NT2/D1 (cell line): ENCODE measurements at places on chromosomes 13 and 19.

- no peak for DNase-seq
Observed at GRCh38 chr13:35496761-35497386, 20.4 kb upstream of the MAB21L1 start.

- no peak for DNase-seq
Observed at GRCh38 chr13:104616990-104617389, 1550.8 kb upstream of the SLC10A2 start.

DNA sequence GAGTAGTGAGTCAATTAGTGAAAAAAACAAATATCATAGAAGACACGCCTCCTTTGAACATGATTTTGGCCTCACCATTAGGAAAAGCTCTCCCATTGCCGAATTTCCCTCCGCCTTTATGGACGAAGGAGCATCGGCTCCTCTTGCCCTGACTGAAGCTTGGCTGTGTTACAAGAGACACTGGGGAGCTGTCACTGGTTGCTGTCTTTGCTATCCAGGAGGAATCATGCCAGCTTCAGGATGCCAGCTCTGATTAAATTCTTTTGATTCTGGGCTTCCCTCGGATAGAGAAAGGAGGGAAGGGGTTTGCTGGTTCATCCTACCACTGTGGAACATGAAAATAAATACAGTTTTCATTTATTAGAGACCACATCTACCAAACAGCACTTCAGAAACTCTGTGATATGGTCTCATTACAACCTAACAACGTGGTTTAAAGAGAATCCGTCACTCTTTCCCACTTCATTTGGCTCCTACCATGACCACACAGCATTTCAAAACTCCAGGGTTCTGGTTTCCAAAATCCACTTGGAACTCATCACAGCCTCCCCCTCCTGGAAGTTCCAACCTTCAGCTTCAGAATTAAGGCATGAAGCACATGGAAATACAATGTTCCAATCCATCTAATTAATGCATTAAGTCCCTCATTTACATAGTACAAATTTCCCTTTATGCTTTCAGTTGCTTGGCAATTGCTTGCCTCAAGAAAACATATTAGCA lies 446.0 kb downstream of the EFNB2 start:
- DNase-seq: no peak

GRCh38 chr19:21434516-21434915 lies 37.6 kb downstream of the ZNF493 start:
- no peak for DNase-seq

DNA sequence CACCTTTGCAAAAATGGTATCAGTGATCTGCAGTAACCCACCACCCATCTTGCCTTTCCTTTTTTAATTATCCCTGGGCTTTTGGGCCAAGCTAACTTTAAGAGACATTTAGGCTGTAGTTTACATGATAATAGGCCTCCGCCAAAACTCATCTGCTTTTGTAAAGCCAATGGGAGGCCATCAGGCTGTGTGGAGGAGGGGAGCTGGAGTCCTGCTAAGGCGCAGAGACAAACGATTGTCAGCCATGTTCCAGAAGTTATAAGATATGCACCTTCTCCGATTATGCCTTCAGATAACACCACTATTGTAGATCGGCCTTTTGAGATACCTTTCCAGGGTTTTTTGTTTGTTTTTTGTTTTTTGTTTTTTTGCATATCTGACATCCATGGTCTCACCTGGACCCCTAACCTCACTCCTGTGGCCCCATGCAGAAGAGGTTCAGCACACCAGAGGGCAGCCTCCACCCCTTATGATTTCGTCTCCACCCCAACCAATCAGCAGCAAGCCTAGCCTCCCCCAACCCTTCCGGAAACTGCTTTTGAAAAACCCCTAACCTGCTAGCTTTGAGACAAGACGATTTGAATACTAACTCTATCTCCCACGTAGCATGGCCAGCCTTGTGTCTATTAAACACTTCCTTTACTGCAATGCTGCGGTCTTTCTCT lies 113.9 kb upstream of the UBL3 start:
- peak; percentile 77 for DNase-seq

- no peak for DNase-seq
Observed at GRCh38 chr19:51565583-51565982, 5.5 kb upstream of the ZNF175 start.

GRCh38 chr13:94157705-94158218 lies 321.7 kb downstream of the DCT start:
- DNase-seq: no peak

DNA sequence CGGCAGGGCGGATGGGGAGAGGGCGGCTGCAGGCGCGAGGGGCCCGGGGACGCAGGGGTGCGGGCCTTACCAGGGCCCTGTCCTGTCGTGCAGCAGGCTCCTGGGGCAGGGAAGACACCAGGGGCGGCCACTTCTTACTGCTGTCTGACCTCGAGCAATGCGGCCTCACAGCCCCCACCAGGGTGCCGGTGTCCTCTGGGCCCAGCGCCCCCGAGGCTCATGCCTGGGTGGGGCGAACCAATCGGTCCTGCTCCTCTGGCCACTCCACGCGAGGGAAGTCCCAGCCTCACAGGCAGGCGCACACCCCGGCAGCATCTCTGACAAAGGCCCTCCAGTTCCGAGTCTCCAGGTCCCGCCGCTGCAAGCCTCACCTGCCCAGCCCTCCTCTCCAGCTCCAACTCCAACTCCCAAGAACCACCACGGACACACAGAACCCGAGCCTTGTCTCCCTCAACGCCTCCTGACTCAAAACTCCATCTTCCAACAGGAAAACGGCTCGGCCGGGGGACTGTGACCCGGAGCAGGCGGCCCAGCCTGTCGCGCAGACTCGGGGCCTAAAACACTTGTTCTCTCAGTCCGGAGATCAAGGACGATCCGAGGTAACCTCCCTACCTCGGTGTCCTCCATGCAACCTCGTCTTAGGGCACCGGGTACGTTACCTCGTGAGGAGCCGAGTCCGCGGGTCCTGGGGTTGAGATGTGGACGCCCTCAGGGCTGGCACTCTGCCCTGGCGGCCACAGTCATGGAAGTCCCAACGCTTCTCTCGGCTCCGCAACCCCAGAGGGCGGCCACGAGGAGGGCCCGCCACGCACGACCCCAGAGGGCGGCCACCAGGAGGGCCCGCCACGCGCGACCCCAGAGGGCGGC lies 6.5 kb downstream of the FGF22 start:
- DNase-seq: no peak

GRCh38 chr19:30385174-30385573 lies 13.0 kb downstream of the ZNF536 start:
- DNase-seq: no peak

DNA sequence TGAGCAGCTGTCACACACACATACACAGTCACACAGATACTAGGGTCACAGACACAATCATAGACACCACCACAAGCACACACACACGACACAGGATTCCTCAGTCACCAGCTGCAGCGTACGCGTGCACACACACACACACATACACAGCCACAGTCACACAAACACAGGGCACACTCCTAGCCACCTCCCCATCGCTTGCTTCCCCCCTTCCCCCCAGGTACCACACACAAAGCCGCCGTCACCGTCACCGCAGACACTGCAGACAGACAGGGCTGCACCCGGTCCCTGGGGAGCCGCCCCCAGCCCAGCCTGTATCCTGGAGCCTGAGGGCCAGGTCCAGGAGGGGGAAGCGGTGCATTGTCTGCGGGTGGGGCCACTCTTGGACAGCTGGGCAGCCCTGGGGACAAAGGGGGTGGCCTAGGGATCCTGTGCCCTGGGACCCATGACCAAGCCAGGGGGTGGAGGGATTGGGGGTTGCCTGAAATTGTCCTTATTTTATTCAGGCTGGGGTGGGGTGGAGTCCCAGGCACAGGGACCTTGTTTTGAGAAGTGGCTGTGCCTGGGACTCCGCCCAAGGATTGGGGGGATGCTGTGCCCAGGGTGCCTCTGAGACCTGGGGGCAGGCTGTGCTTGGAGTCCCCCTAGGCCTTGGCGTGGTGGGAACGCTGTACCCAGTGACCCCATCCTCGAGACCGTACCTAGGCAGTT lies 957 bp downstream of the NUMBL start:
- DNase-seq: no peak

- DNase-seq: no peak
Observed at GRCh38 chr13:76414320-76414719, 471.9 kb downstream of the KCTD12 start.

GRCh38 chr13:55820817-55821216 lies 1319.9 kb upstream of the PRR20A start:
- no peak for DNase-seq

DNA sequence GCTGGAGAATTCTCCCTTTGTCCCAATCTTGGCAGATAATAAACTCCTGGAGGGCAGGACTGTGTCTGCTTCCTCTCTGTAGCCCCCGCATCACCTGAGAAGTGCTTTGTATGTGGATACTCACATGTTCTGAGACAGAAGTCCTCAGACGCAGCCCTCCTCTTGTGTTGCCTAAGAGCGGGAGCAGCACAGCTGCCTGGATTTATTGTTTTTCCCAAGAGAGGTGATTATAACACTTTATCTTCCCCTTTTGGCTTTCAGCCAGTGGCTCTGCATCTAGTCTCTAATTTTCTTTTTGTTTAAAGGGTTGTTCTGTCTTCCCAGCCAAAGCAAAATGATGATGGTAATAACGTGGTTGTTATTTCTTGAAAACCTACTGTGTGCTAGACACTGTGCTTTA lies 36.1 kb downstream of the OLFM4 start:
- no peak for DNase-seq

DNA sequence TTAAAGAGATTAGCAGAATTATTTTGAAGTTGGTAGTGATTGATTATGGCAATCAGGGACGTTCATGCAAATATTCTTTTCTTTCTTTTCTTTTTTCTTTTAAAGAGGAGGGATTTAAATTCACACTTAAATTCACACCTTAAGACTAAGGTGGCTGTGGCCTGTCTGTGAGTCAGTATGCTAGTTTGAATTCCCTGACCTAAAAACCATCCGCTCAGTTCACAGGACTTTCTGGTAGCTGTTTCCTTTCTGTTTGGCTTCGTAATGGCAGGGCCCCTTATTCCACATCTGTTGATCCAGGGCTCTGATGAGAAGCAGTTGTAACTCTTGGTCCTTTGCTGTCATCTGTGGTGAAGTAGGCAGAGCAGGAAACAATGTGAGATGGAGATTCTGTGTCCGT lies 7.5 kb downstream of the TNFSF11 start:
- no peak for DNase-seq

- DNase-seq: no peak
Observed at GRCh38 chr13:20340136-20340758, 108.1 kb upstream of the GJB6 start.

DNA sequence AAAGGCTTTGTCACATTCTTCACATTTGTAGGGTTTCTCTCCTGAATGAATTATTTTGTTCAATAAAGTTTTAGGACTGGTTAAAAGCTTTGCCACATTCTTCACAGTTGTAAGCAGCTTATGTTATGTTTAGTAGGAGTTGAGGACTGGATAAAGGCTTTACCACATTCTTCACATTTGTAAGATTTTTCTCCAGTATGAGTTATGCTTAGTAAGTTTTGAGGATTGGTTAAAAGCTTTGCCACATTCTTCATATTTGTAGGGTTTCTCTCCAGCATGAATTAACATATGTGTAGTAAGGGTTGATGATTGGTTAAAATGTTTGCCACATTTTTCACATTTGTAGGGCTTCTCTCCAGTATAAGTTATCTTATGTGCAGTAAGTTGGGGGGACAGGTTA lies 79.9 kb downstream of the ZNF431 start:
- no peak for DNase-seq

GRCh38 chr19:41323430-41324125 lies 13.6 kb downstream of the CCDC97 start:
- peak; percentile 50 for DNase-seq

- DNase-seq: no peak
Observed at GRCh38 chr19:46791944-46792343, 3.5 kb upstream of the SLC1A5 start.

GRCh38 chr13:107438251-107438650 lies 777.1 kb downstream of the LIG4 start:
- DNase-seq: no peak

DNA sequence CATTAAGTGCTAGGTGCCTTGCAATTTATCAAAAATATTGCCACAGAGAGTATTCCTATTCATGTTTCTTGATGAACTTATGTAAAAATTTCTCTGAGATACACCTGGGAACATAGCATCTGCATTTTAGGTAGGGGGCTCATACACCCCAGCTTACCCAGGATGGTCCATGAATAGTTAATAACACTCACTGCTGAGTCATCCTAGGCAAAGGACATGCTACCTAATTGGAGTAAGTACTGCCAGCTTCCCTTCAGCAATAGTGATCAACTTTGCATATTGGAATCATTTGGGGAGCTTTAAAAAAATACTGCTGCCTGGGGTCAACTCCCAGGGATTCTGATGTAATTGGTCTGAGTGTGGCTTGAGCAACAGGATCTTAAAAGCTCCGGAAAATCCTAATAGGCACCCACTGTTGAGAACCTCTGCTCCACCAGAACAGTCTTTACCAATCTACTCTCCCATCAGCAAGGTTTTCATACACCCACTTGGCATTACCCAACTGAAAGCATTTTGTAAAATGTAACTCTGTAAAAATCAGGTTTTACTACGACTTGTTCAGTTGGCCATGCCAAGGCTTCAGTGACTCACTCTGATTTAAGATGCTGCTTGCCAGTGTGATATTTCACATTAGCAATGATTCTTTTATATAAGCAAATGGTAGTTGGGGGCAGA lies 67.2 kb upstream of the FNDC3A start:
- DNase-seq: no peak

- DNase-seq: no peak
Observed at GRCh38 chr19:7545904-7546303, 10.4 kb downstream of the PNPLA6 start.
